ENCODE measurements at places on chromosomes 2 and 18. TPM values are rescaled to one million over a fixed set of nuclear protein-coding genes. Genes with fewer than 3 reads are reported as not detected.

Gene SLC19A3
- total RNA-seq, result 9.3 TPM

Gene SCG2
- 6.8 TPM for total RNA-seq

Gene TMEM247
- total RNA-seq, result not detected

Gene DSG2
- 5.4 TPM for total RNA-seq

Gene CCDC195
- total RNA-seq, result not detected

Gene GIGYF2
- 70.0 TPM for total RNA-seq

Gene GAL3ST2
- total RNA-seq, result 0.26 TPM

Gene ALLC
- total RNA-seq, result not detected

Gene C2orf15
- total RNA-seq, result 0.11 TPM

Gene MAP2
- 0.54 TPM for total RNA-seq
